ENCODE measurements at places on chromosomes 5 and 9.

- no peak for DNase-seq
Measured at GRCh38 chr5:135890867-135891266, 4.8 kb downstream of the IL9 start.

- no peak for DNase-seq
Measured at GRCh38 chr9:92737611-92738299, 26.9 kb downstream of the BICD2 start.

GRCh38 chr5:646396-647201 is 34.5 kb downstream of the CEP72 start:
- no peak for DNase-seq

DNA sequence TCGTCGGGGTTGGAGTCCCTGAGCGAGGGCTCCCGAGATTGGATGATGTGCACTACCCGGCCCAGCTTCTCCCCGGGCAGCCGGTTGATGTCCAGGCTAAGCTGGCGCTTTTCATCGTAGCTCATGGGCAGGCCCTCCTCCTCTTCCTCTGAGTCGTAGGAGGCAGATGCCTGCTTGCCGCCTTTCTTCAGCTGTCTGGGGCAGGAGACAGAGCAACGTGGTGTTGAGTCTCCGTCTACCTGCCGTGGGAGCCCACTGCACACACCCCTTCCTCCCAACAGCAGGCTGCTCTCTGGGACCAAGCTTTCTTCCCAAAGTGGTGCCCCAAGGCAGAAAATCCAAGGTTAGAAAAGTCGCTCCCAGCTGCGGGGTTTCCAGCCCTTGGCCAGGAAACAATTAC is 10.8 kb downstream of the BRD3OS start:
- no peak for DNase-seq

DNA sequence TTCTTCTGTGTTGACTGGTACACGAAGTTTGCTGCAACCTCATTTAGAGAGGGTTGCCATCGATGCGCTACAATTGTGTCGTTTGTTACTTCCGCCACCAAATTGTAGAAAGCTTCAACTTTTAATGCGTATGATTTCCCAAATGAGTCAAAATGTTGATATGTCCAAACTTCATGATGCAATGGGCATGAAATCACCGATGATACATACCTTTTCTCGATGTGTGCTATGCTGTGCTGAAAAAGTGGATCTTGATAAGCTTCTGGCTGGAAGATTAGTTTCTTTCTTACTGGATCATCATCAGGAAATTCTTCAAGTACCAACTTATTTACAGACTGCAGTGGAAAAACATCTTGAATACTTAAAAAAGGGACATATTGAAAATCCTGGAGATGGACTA is 65.7 kb downstream of the TMEM38B start:
- DNase-seq = no peak

DNA sequence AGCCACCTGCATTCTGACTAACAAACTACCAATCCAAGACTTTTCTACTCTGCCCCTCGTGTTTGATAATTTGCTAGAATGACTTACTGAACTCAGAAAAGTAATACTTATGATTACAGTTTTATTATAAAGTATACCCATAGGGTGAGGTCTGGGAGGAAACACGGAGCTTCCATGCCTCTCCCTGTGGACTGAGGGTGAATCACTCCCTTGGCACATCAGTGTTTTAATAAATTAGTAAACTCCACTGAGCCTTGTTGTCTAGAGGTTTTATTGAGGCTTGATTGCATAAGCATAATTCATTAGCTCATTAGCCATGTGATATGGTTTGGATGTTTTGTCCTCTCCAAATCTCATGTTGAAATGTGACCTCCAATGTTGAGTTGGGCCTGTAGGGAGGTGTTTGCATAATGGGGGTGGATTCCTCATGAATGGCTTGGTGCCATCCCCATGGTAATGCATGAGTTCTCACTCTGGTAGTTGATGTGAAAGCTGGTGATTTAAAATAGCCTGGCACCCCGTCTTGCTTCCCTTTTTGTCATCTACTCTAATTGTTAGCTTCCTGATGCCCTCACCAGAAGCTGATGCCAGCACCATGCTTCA is 233.6 kb upstream of the TRPC7 start:
- no peak for DNase-seq

DNA sequence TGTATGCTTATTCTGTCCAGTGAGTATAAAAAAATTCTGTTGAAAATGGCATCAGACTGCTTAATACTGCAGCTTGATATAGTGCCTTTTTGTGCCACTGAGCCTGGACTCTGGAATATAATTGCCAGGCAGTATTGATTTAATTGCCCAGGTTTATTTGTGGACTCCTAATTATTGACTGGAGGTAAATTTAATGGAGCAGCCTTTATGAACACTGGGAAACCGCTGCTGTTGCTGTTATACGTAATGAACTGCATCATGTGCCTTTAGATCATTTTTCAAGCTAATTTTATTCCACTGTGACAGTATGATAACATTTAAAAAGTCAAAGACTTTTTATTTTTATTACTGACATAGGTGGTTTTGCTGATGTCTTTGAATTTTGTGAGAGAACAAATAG is 90.2 kb upstream of the SH3GL2 start:
- no peak for DNase-seq

- DNase-seq = no peak
Measured at GRCh38 chr5:69091771-69092170, 2.0 kb upstream of the SLC30A5 start.

DNA sequence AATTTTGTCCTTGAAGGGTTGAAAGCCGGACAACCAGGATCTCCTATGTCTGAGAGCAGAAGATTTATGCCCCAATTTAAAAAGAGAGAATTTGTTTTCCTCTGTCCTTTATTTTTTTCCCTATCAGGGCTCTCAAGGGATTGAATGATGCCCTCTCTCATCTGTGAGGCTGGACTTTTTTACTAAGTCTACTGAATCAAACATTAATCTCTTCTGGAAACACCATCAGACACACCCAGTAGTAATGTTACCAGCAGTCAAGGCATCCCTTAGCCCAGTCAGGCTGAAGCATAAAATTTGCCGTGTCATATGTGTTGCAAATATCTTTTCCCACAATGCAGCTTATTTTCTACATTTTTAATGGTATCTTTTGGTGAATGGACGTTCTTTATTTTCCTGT is 1497.9 kb downstream of the MAT2B start:
- DNase-seq = no peak

GRCh38 chr9:113343732-113344231 is 3.7 kb upstream of the WDR31 start:
- DNase-seq = no peak

DNA sequence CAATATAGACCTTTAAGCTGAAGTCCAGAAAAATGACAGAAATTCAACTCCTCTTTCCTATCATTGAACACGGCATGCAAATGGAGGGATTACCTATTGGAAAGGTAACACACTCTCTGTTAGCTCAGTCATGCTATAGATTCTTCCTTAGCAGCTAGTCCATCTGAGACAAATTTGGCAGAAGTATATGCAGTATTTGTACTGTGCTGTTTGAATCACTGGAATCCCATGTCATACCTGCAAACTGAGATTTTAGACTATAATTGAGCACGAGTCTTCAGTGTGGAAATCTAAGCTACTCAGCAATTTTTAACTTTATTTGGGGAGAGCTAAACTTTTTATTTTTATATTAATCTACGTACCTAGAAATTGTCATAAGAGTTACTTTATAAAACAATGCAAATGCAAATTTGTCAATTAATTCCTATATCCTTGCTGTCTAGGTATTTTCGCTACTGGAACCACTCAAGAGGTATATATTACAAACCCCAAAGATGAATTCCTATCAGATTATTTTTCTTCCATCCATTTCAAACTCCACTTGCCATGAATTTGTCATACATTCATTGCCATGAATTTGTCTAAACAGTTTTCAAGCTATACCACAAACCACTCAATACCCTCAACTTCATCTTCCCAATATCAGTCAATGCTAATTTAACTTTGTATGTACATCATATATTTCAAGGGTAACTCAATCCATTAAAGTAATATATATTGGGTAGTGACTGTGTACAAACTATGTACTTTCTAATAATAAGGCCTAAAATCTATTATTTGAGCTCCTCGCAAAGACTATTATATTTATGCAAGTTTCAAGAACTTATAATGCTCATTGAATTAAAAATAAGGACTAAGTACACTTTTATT is 224.8 kb downstream of the MEF2C start:
- DNase-seq = no peak

- DNase-seq = no peak
Measured at GRCh38 chr9:129933185-129934040, 98.2 kb downstream of the USP20 start.

DNA sequence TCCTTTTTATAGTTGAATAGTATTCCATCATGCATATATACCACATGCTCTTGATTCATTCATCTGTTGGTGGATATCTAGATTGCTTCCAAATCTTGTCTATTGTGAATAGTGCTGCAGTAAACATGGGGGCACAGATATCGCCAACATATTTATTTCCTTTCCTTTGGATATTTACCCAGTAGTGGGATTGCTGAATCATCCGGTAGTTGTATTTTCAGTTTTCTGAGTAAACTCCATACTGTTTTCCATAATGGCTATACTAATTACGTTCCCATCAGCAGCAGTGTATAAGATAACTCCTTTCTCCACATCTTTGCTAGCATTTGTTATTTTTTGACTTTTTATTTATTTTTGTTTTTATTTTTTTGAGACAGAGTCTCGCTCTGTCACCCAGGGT is 3.3 kb downstream of the SNX2 start:
- no peak for DNase-seq

All from stimulated activated CD8-positive, alpha-beta memory T cell treated with anti-CD3 and anti-CD28 coated beads, Interleukin-7, amount 100 ng/mL, for 1 hour (primary cell).